ENCODE measurements at places on chromosomes 2 and 18.

DNA sequence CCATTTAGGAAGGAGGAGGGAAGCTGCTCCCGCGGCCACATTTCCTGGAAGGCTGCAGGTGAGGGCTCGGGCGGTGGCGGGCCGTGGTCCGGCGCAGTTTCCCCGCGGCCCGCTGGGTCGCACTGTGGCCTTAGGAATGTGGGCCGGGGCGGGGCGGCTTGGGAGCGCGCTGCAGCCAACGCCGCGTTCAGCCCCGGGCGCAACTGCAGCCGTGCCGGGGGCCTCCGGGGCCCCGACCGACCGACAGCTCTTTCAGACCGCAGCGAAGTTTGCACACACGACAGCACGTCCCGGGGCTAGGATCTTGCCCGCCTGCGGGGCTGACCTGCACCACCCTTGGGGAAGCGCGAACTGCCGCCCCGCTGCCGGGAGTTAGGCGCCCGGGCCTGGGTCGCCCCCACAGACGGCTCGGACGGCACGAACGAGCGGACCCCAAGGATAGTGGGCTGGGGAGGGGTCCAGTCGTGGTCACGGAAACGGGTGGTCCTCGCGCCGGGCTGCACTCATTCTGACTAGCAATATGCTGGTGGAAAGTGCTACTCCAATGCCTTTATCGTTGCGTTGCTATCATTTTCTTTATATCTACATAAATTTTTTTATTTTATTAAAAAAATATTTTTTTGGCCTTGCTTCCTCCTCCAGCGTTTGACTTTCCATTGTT is 69.9 kb upstream of the DLX2 start:
- DNase-seq: peak; percentile 48

- DNase-seq: no peak
These were observed 131.6 kb upstream of the OTX1 start for GRCh38 chr2:62919041-62919440.

GRCh38 chr2:188983427-188984064 is 9.4 kb downstream of the COL3A1 start:
- DNase-seq: no peak

DNA sequence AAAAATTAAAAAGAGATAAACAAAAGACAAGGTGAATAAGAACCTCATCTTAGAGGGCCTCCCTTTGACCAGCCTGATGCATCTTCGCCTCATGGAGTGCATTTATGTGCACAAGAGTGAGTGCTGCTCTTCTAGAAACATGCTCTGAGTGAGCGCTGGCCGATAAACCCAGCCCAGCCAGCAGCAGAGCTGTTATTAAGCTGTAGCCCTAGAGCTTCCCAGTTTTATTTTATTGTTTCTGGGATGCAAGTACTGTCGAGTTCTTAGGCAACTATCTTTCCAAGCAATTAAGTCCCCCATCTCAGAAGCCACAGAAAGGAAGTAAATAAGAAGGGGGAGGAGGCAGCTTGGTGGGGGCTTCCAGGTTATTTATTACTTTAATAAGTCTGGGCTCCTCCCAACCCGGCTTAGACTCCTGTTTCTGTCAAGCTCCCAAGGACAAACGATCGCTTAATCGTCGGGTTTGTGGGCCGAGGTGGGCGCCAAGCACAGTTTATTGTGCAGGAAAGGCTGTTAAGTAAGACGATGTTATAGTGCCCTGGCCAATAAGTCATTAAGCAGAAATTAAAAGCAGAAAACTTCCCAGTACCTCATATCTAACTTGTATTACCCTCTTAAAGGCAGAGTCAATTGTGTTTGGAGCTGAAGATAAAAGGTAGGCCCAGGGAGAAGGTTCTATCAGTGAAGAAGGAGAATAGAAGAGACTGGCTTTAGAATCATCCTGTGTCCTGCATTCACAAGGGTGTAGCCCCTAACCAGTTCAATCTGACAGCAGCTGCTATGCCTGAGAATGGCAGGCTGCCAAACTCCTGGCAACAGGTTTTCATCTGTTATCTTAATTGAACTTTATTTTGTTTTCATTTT is 176.3 kb downstream of the PIK3C3 start:
- DNase-seq: no peak

DNA sequence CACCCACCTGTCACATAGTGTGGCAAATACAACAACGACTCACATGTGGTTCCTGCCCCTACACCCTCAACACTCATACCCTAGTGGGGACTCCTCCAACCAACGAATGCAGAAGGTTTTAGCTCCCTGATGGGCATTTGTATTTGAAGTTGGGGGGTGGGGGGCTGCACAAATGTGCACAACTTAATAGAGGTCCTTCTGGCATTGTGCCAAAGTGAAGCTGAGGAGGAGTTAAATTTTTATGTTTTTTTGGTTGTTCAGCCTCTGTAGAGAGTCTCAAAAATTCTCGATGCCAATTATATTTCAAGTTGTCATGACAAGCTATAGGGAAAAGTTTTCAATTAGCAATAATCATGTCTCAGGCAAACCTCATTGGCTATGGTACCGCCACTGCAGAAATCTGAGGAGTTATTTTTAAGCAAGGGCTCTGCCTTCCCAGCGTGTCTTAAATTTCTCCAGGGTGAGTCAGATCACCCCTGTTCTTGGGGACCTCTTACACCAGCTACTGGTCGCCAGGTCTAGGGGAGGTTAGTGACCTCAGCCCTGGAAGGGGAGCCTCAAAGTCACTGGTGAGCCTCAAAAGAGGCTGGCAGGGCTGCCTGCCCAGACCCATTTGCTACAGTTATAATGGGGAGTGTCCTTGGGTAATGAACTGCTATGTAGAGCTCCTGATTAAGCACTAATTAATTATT is 102.7 kb upstream of the TAF1B start:
- DNase-seq: no peak

DNA sequence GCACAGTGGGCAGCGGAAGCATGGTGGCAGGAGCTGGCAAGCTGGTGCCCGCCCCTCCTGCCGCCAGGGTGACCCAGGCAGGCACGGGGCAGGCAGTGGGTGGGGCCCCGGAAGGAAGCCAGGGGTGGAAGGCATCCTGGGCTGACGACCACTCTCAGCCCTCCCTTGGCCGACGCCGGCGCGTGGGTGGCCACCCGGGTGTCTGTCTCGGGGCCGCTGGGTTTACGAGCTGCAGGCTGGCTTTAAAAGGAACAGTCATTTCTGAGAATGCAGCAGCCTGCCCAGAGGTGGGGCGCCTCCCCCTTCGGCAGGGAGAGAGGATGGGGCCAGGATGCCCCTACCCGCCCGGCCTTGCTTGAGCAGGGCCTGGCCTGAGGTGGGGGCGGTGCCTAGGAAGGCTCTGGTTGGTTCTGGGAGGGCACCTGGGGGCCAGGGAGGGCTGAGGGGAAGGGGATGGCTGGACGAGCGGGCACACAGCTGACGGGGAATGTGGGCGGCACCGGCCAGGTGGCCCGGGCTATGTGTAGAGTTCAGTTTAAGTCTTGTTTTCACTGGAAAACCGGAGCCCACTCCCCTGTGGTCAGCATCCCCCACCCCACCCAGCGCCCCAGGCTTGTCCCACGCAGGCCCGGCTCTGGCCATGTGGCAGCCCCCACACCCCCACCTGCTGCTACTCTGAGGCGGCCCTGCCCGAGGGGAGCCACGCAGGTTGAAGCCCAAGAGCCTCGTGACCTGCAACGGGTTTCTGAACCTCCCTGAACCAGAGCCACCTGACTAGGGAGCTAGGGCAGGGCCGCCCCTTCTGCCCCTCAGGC is 6.3 kb downstream of the BOK start:
- no peak for DNase-seq

- DNase-seq: no peak
These were observed 3.1 kb upstream of the MALT1 start for GRCh38 chr18:58668211-58668610.

DNA sequence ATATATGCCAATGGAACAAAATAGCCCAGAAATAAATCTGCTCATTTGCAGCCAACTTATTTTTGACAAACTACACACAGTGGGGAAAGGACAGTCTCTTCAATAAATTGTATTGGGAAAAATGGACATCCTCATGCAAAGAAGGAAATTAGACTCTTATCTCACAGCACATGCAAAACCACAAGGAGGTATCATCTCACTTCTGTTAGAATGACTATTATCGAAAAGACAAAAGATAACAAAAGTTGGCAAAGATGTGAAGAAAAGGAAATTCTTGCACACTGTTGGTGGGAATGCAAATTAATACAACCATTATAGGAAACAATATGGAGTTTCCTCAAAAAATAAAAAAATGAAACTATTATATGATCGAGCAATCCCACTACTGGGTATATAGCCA is 16.3 kb upstream of the WDR75 start:
- DNase-seq: no peak

- no peak for DNase-seq
These were observed 17.8 kb downstream of the NLRC4 start for GRCh38 chr2:32246911-32247310.

DNA sequence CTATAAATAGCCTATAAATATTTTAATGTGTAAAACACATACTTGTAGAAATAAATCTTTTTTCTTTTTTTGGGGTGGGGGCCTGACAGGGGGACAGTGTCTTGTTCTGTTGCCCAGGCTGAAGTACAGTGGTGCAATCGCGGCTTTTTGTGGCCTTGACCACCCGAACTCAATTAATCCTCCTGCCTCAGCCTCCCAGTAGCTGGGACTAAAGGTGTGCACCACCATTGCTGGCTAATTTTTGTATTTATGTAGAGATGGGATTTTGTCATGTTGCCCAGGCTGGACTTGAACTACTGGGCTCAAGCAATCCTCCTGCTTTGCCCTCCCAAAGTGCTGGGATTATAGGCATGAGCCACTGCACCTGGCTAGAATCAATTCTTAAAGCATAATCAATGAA is 37.6 kb downstream of the NPC1 start:
- DNase-seq: no peak

DNA sequence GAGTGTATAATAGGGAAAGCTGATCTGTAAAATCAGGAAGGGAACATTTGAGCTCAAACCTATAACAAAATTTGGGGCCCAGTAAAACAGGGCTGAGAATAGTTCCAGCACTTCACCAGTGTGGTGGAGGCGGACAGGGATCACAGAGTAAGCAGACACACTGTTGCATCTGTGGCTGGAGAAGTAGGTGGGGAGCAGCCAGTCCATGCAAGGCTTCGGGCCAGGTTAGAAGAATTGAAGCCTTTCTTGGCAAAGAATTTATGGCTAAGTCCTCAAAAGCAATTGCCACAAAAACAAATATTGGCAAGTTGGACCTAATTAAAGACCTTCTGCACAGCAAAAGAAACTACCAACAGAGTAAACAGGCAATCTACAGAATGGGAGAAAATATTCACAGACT is 93.8 kb upstream of the ZBTB14 start:
- DNase-seq: no peak

- no peak for DNase-seq
These were observed 25.7 kb upstream of the THOC1 start for GRCh38 chr18:293536-293935.

DNA sequence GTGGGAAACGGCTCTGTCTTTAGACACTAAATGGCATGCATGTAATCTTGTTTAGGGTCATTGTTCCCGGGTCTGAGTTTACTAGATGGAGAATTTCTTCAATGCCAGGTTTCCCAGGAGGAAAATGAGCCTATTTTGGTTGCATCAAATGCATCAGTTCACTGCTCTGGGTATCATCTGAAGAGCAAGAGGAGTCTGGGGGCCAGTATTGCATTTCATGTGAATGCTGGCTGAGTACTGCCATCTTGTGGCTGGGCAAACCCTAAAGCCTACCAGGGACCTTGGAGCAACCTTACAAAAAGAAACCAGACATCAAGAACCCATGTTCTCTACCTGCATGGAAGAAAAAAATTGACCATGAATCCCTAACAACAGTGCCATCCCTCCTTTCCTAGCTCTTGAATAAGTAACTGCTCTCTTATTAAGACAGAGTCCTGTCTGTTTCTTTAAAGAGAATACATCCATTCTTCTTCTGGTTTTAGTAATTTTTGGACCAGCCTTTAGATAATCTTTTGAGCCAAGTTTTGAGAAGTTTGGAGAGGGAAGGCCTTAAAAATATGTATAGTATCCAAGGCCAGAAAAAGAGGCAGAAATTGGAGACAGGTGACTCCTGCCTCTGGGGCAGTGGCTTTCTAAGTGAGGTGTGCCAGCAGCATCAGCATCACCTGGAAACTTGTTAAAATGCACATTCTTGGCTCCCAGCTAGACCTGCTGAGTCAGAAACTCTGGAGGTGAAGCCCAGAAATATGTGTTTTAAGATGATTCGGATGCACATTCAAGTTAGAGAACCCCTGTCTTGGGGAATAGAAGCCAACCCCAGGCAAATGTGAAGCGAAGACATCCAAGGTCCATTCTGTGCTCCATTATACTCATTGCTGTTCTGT is 261.0 kb upstream of the CXCR4 start:
- DNase-seq: peak; percentile 52

DNA sequence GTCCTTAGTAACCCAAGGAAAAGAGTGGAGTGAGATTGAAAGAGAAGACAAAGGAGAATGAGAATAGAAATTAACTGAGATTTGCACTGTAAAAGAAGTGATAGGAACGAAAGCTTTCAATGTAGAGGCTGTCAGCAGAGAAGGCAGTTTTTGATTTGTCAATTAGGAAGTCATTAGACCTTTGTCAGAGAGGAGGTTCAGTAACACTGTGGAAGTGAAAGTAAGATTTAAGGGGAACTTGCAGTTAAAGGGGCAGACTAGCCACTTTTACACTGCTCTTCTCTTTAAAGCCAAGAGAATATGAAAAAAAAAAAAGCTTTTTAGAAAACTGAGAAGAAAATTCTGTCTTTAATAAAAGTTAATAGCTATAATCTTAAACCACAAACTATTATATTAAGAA is 11.5 kb upstream of the KYNU start:
- no peak for DNase-seq

GRCh38 chr2:103739186-103739585 is 977.4 kb downstream of the TMEM182 start:
- no peak for DNase-seq

GRCh38 chr2:140122001-140122400 is 1341.8 kb upstream of the NXPH2 start:
- no peak for DNase-seq

- no peak for DNase-seq
These were observed 344.9 kb downstream of the RBM43 start for GRCh38 chr2:150916467-150917396.

- no peak for DNase-seq
These were observed 12.2 kb downstream of the KANSL1L start for GRCh38 chr2:210159059-210159458.

DNA sequence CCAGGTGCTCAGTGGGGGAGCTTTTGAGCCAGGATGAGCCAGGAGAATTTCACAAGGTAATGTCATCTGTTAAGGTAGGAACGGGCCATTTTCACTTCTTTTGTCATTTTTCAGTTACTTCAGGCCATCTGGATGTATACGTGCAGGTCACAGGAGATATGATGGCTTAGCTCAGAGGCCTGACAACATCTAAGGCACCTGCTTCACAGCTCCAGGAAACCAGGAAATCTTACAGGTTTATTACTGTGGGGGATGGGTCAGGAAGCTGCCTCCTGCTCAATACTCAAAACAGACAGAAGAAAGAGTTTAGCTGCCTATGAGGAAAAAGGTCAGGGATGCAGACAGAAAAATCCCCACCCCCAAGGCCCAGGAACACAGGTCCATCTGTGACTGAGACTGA is 364.3 kb upstream of the LRP1B start:
- DNase-seq: no peak
